Suppressor macrophage treated with lipopolysaccharide for 4 hours (primary cell): ENCODE measurements at places on chromosomes 4 and X.

- DNase-seq, result no peak
Measured at GRCh38 chrX:10739426-10739825, 119.0 kb upstream of the MID1 start.

GRCh38 chrX:23493941-23494374 is 159.3 kb downstream of the PTCHD1 start:
- no peak for DNase-seq

DNA sequence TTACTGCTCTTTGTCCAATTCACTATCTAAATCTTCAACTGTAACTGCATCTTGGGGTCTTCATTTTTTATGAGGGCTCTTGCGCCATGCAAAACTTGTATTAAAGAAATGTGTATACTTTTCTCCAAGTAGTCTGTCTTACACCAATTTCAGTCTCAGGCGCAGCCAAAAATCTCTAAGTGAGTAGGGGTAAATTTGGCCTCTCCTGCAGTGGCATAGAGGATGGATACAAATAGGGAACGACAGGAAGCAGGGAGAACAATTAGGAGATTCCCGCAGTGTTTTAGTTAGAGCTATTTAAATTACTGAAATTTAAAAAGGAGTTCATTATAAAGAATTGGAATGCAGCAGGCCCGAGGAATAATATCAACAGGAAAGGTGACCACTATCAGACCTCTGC is 30.2 kb downstream of the DMP1 start:
- DNase-seq, result no peak

DNA sequence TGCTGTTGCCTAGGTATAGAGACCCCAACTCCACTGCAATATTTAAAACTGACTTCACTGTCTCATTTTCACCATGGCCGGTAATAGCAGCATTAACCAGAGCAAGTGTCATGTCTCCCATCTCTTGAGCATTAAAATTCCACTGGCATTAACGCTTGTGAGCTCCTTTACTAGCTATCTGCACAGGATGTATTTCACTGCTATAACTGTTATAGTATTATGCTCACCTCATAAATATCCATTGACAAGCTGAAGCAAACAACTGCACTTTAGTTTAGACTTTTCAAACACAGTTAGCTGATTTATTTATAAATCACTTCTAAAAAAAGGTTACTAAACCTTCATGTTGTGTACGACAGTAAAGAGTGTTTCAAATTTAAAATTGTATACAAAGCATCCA is 157.8 kb downstream of the ANTXR2 start:
- no peak for DNase-seq

DNA sequence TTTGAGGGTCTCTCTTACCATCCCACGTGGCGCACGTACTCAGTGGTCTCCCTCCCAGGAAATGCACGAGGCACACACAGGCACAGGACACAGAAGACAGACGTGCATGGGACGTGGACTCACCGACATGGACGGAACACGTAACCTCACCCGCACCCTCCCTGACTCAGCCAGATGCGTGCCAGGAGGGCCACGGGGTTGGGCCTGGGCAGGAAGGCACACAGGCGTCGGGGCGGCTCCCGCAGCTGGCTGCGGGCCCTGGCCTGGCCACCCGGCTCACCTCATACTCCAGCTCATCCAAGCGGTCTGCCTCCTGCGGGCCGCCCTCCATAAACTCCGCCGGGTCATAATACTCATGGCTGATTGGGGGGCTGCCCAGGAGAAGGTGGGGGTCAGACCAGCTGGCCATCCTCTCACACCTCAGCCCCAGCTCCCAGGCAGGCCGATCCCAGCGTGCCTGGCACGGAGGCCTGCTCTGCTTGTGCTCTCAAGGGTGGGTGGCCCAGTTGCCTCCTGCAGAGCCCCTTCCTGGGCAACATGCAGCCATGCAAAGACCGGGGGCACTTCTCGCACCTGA is 12.6 kb downstream of the SSR4 start:
- no peak for DNase-seq

DNA sequence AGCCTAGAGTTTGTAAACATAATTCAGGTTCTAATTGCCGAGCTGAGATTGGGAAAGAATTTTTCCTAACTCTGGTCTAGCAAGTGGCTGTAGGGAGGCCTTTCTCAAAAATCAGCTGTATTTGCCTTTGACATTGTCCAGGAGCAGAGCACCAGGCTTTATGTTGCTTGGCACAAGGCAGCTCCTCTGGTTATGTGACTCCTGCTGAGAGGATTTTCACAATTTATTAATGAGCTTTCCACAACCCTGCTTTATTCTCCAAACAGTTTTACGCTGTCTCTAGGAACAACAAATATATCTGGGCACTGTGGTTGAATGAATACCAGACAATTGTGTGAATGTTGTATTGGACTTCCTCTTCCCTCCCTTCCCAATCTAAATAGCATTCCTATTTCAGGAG is 14.9 kb downstream of the LSM6 start:
- no peak for DNase-seq

GRCh38 chr4:182306792-182307507 is 63.7 kb downstream of the TENM3 start:
- no peak for DNase-seq

GRCh38 chrX:46580613-46581012 is 7.0 kb downstream of the CHST7 start:
- DNase-seq, result no peak

GRCh38 chr4:7512428-7512827 is 77.7 kb upstream of the PSAPL1 start:
- no peak for DNase-seq

GRCh38 chr4:124537971-124538370 is 174.6 kb downstream of the ANKRD50 start:
- no peak for DNase-seq

DNA sequence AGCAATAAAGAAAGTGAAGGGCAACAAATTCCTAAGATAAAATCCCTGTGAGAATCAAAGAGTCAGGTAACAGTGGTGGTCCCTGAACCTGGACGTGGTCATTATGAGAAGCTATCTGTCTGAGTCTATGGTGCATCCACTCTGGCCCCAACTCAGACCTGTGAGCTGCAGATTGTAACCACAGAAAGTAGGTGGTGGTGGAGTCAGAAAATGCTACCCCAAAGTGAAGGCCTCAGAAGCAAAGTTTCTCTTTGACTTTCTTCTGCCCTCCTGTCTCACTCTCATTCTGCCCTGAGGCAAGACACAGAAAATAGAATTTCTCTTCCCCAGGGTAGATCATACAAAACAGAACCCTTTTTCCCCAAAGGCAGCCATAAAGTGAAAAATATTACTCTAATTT is 84.1 kb upstream of the NEIL3 start:
- no peak for DNase-seq

DNA sequence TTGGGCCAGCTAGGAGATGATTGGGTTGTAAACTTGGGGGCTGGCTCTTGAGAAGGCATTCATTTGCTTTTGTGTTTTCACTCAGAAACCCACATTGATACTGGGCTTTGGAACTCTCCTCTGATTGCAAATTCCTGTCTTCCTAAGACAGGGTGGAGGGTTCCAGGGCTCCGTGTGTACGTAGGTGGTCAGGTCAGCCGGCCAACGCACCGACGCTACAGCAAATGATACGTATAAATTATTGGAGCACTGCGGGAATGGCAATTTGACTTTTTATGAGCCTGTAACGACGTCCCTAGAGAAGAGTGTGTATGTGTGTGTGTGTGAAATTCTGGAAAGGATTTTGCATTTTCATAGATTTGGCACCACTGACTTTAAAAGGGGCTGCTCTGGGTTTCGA is 236.9 kb downstream of the SHOX start:
- DNase-seq, result no peak
